ENCODE measurements at places on chromosomes 7 and 10.

GRCh38 chr10:43692051-43692825 is 43.6 kb upstream of the ZNF32 start:
- no peak for DNase-seq

GRCh38 chr10:121302541-121303180 is 295.6 kb downstream of the FGFR2 start:
- DNase-seq: no peak

- no peak for DNase-seq
These were observed 187.9 kb downstream of the DPY19L1 start for GRCh38 chr7:34849163-34849960.

DNA sequence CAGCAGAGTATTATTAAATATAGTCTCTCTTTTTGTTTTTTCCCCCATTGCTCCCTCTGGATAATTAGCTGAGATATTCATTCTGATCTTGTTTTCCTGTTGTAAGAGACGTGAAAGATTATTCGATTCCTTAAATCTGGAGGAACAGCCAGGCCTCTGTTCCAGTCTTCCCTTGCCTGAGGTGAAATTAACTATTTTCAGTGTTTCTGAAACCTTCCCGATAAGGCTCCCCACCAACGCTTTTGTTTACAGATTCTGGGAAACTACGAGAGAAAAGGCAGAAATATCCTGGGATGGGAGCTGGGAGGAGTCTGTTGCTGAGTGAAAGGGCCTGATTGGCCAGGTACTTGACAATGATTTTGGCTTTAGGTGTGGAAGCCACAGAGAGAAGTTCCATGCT is 63.6 kb upstream of the AGR3 start:
- DNase-seq: no peak

DNA sequence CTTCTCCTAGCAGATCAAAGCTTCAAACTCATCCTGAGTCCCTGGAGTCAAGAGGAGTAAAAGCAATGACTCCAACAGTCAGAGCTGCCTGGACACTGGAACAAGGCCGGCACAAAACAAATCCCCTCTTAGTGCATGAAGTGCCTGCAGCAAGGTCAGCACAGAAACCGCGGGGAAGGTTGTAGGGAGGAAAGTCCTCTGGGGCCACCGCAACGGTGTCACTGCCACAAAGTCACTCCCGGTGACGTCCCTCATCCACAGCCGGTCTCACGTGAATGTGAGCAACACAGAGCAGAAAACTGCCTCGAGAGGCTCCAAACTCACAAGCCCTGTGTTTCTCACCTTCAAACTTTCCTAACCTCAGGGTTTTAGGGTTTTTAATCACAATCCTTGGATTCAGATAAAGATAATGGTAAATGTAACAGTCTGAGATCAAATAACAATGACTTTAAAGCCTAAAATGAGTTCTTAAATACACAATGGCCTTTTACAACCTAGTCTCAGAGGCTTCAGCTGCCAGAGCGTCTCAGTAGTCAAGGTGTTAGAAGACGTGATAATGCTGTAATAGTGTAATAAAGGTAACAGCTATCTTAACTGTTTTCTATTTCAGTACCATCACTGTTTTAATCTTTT is 274.3 kb downstream of the ZMYND11 start:
- DNase-seq: no peak

GRCh38 chr7:47366211-47366610 is 215.7 kb downstream of the TNS3 start:
- no peak for DNase-seq
